ENCODE measurements at places on chromosomes 3 and 15. TPM values are rescaled to one million over a fixed set of nuclear protein-coding genes. Genes with fewer than 3 reads are reported as not detected.

- peak; percentile 36 for DNase-seq
Measured at GRCh38 chr3:187136936-187137335, 2.4 kb downstream of the RPL39L start.

- no peak for DNase-seq
Measured at GRCh38 chr3:159839561-159840379, 148.9 kb upstream of the IL12A start.

DNA sequence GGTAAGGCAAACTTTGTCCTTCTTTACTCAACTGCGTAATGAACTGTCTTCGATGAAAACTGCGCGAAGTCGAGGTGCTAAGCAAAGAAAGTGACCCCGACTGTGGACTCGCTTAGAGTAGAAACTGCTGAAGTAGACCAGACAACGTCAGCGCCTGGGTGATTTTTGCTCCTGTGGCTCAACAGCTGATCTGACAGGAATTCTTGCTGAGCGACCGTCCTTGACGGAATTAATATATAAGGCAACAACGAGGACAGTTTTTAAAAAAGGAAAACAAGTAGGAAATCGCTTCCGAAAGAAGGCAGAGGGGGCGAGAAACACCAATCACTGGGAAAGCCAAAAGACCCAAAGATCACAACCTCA is 541 bp downstream of the RPS27L start:
- peak; percentile 37 for DNase-seq

DNA sequence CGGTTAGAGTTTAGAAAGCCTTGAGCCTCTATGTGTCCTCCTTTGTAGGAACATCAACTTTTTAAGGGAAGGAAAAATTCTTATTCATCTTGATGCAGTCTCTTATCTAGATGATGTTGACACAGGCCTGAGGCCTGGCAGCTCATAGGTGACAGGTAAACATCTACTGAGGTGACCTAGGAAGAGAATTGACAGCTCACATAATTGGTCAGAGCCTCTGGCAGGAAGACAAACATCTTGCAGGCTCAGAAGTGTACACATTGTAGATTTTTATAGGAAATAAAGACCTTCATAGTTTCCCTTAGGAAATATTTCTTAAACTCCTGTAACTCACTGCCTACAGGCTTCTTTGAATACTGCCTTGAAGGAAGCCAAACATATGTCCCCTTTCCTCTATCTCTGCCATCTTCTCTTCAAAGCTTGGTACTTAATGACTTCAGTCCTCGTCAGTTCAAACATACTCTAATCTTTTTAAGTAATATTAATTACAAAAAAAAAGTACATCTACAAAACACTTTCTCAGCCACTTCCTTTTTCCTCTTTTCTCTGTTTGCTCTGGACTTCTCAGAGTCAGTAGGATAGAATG is 341.3 kb downstream of the TBL1XR1 start:
- DNase-seq: no peak

DNA sequence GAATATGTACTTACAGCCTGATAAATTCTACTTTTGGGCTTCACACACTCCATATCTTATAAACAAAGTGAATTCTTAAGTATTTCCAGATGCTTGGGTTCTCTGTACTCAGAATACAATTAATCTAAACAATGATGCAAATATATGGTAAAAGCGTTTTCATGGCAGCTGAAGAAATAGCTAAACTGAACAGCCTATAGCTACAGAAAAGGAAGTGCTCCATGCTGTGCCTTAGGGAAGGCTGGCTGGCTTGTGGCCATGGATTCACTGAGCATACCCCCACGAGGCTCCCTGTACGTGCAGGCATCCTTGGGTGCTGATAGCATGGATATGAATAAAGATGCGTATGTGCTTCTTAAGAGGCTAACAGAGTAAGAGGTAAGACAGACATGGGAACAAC is 264.0 kb downstream of the KLF13 start:
- DNase-seq: no peak

The CLRN1 gene
- not detected for total RNA-seq

The SLC51A gene
- not detected for total RNA-seq

GRCh38 chr3:5314897-5315296 is 127.4 kb downstream of the EDEM1 start:
- no peak for DNase-seq

- DNase-seq: peak; percentile 16
Measured at GRCh38 chr3:11655196-11655928, 11.6 kb upstream of the VGLL4 start.
